Activated naive CD8-positive, alpha-beta T cell treated with anti-CD3 and anti-CD28 coated beads for 36 hours (primary cell): ENCODE measurements at places on chromosomes 2 and 18.

GRCh38 chr18:74513883-74514205 lies 17.7 kb downstream of the CNDP2 start:
- DNase-seq = no peak

DNA sequence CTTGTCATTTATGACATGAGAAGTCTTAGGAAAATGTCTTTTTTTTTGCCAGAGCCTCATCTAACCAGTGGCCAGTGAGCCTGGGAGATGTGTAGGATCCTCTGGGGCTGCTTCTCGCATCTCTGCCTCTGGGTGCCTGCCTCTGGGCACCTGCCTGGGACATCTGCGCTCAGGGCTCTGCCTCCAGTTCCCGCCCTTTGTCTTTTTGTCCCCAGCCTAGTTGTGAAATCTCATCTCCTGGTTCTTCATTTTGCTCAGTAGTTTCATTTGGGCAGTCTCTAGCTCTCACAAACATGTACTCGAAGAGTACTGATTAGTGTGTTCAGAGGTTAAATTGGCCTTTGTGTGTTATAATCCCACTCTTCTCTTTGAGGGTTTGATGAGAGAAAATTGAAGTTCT lies 92.0 kb downstream of the LTBP1 start:
- no peak for DNase-seq

DNA sequence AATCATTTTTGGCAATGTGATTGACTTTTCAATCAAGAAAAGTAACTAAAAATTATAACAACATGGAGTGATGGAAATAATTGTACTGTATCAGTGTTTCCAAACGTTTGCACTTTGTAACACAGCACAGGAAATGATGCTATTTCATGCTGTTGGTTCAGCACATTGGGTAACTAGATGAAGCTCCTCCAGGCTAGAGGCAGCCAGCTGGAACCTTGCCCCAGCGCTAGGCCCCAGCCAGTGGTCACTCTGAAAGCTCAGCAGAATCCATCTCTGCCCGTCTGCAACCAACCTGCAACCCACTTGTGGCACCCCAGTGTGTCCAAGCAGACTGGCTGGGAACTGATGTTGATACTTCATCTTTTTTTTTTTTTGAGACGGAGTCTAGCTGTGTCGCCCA lies 15.3 kb downstream of the UNC50 start:
- no peak for DNase-seq

DNA sequence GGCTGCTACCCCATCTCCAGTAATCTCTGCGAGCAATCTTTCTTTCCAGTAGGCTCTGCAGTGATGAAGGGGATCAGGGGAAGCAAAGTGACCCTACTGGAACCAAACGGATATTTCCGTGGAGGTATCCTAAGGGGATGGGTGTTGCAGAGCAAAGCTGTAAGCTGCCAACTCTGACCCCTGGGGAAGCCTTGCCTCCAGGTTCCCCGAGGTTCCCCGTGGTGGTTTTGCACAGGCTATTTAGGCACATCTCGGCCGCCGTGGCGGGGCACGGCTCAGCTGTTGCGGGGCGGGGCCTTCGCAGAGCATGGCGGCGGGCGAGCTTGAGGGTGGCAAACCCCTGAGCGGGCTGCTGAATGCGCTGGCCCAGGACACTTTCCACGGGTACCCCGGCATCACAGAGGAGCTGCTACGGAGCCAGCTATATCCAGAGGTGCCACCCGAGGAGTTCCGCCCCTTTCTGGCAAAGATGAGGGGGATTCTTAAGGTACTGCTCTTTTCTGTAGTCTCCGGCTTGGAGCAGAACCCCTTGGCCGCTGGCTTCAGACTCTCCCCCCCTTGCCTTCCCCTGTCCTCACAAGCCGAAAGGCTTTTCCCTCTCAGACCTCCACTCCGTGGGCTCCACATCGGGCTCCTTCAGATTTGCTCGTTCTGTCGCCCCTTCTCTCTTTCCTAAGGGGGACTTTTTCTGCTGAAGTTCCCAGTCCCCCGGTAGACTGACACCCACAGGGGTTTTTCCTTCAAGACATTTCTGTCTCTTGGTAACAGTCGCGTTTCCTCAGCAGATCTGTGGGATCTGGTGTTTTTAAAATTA lies at the start of gene COMMD1:
Gene COMMD1, plus strand, starts transcription at position 303 of the 814 bp plus-strand sequence. Its CDS starts 5 bp downstream, at position 308.
- DNase-seq = peak; percentile 86

- no peak for DNase-seq
Measured at GRCh38 chr2:159003555-159003954, 35.1 kb downstream of the TANC1 start.

GRCh38 chr2:40741532-40741931 lies 289.6 kb upstream of the SLC8A1 start:
- no peak for DNase-seq

DNA sequence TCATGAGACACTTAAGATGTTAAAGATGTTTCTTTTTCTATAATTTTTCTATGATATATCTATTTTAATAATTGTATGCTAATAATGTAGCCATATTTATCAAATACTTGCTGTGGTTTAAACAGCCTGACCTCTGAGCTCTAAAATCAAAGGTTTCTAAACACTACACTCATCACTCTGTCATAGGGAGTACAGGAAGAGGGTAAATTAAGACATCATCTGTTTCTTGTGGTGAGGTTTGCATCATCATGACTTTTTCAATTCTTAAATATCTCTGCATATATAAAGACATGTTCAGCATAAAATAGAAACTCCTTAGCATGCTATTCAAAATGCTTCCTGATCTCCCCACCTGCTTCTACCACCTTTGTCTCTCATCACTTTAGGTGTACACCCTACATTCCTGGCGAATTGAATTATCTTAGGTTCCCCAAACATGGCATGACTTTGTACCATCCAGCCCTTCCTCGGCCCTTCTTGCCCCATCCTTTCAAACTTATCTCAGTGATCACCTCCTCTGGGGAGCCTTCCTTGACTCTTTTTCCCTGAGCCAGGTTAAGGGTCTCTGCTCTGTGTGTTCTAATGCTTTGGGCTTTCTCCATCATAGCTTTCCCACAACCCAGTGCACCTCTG lies 105.3 kb upstream of the TTN start:
- DNase-seq = no peak

- DNase-seq = no peak
Measured at GRCh38 chr2:23635442-23636340, 250.7 kb downstream of the KLHL29 start.

DNA sequence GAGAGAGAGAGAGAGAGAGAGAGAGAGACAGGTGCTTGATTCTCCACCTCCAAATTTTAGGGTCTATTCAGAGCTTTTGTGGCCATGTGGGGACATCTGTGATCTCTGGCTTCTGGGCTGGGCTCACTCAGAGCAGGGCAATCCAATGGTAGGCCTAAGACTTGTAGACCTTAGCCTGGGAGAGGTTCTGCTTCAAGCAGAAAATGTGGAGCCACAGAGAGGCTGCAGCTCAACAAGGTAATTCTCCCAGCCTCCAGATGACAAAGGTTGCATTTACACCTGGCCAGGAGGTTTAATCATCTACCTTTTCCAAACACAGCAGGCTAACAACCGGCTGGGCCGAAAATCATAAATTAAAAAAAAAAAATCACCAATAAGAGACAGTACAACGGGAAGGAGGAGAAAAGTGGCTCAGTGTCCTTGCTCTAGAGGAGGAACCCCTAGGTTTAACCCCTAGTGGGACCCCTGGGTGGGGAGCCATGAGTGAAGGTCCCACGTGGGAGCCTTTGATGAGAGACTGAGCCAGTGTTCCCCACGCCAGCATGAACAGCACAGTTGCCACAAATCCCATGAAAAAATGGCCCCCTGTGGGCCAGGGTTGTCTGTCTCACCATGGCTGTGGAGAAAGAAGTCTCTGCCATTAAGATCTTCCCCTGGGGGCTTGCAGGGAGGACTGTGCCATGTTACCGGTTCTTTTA lies 124.0 kb upstream of the GATA6 start:
- no peak for DNase-seq

DNA sequence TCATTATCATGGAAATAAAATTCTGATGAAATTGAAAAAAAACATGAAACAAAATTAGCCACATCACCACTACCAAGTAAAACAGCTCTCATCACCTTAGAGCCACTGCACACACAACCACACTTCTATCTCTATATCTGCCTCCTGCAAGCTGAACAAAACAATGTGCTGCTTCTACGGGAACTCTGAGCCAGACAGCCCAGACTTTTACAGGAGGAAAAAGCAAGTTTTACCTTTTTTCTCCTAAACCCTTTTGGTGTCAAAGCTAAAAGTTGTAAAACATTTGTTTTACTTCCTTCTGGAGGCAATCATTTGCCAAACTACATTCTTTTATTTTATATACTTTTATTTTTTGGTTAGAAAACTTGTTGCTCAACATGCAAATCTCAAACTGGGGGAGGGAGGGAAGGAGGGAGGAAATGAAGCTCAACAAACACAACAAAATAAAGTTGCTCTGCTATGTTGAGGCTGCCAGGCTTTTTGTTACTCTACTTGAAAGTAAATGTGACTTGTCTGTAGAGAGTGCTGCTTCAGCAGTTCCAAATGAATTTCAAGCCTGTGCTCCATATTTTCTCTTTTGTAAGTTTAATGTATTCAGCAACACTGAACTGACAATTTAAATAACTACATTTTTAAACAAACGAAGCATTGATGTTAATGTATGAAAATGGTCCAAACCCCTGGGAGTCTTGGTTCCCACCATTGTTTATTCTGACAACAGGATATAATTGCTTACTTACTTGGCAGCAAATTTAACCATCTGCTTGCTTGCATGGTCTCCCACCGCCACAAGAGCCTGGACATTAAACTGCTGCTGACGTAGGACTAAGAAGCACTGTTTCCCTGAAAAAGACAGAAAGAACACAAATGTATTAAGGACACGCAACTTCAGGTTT lies 24.5 kb downstream of the DARS1 start:
- DNase-seq = no peak

DNA sequence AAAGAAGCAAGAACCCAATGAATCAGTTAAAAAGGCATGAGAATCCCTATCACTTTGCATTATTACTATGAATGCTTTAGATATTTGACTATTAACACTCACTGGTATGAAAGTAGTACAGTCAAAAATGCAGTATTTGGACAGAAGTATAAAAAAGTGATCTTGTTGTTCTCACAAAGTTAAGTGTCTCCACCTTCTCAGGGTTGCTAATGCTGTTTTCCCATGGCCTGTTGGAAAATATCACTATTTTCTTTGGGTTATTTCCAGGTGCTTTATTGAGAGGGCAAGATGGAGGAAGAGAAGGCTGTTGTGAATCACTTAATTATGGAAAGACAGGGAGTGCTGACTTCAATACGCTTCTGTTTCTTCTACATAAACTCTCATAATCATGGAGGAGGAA lies 13.6 kb upstream of the CREB1 start:
- DNase-seq = no peak

DNA sequence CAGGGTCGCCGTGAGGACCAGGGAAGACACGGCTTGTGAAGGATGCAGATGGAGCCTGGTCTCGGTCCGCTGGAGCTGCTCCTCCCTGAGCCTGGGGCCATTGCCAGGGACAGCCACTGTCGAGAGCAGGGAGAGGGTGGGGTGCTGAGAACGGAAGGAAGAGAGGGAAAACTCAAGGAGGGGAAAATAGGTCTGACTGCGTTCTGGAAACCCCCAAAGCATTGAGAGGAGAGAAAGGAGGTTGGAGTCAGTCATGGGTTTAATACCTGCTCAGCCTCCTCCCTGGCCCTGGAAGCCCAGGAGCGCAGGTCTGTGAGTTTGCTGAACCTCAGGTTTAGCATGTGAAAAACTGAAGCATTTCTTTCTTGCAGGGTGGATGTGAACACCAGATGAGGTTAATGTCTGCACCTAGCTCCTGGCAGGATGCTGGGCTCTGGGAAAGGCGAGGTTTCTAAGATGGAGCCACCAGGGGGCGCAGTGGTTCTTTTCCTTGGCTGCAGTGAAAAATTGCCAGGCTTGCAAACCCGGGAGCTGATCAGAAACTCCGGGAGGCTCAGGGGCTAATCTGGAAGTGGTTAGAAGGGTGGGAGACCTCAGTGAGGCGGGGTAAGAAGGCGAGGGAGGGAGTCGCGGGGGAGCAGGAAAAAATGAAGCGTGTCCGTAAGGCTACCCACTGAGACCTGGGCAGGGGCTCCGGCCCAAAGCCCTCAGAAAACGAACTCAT lies 33.6 kb upstream of the RNF149 start:
- peak; percentile 56 for DNase-seq

DNA sequence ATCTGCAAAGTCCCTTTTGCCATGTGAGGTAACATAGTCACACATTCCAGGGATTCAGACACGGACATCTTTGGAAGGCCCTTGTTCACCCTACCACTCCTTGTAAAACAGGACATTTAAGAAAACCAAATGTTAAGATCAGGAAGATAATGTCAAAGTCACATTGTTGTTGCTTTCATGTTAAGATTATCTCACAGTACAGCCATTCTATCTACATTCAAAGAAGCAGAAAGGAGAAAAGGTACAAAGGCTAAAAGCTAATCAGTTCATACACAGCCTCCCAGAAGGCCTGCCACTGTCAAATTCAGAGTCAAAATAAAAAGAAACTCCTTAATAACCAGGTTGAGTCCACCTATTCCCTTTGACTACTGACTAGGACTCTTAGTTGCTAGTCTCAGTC lies 573.7 kb downstream of the ARHGAP15 start:
- DNase-seq = no peak

GRCh38 chr18:7812431-7813063 lies 245.4 kb downstream of the PTPRM start:
- DNase-seq = no peak

DNA sequence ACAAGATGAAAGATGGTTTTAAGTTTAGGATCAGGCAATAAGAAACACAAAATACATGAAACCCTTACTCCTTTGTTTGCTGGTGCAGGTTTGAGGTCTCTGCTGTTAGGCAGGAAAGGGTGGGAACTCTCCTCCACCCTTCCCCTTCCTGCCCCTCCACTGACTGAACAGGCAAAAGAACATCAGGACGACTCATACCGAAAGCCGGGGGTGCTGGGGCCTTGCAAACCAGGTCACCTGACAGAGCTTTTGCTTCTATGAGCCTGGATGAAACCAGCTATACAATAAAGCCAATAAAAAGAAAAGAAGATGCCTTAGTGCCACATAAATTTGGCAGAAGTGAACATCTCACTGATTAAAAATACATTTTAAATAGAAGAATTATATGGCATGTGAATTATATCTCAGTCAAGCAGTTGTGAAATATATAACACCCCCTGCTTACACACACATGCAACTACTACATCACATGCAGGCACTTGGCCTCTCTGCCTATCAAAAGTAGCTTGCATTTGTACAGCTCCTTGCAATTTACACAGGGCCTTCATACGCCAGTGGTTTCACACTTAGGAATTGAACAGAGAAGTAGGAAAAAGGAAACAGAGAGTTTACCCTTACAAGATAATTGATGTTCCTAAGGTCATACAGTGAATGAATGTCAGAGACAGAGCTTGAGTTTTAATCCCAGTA lies 215.1 kb upstream of the TRIB2 start:
- DNase-seq = peak; percentile 75

DNA sequence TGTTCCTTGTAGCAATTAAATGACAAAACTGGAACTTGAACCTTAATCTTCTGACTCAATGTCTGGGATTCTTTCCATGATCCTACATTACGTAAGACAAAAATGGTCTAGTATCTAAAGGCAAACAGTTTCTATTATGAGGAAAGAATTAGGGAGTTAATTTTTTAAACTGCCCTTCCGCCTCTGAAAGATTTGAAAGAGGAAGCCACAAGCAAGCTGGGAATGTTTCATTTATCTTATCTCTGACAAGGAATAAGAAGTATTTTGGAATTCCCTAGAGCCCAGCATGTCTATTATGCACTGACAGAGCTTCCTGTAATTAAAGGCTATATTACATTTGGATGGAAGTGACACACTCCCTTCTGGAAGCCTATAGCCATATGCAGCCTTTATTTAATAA lies 558.8 kb upstream of the CDH2 start:
- DNase-seq = no peak

- no peak for DNase-seq
Measured at GRCh38 chr2:133660510-133660909, 92.2 kb upstream of the NCKAP5 start.
